NCI-H524 treated with DMSO at 0.1 percent for 48 hours (cell line): ENCODE measurements at places on chromosomes 4 and X.

DNA sequence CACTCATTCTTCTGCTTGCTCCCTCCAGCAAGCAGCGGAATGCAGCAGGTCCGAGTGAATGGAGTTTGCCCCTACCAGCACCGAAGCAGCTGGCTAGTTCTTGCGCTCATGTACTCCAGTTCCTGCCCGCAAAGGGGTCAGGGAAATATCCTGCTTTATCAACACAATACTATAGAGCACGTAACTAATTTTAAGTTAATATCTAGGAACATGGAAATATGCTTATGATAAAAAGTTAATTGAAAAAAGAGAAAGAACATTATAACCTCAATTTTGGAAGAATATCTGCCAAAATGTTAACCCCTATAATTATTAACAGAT, 195.6 kb downstream of the SNCA start:
- no peak for DNase-seq

DNA sequence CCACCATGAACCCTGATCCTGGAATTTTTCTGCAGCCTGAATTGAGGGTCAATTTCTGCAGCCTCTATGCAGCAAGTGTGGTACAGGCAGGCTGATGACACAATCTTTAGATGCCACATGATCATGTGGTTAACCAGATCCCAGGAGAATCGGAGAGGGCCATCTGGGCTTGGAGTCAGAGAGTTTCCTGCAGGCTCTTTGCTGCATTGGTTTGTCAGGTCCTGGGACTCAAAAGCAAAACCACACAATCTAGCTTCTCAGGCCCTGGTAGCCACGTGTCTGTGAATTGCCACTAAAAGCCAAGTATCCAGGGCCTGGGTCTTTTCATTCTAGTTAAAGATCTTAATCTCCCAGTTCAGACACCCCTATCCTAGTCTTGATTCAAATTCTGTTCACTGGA, 464.5 kb downstream of the BCOR start:
- peak; percentile 43 for DNase-seq

GRCh38 chr4:108119199-108119800, 49.4 kb downstream of the LEF1 start:
- no peak for DNase-seq

DNA sequence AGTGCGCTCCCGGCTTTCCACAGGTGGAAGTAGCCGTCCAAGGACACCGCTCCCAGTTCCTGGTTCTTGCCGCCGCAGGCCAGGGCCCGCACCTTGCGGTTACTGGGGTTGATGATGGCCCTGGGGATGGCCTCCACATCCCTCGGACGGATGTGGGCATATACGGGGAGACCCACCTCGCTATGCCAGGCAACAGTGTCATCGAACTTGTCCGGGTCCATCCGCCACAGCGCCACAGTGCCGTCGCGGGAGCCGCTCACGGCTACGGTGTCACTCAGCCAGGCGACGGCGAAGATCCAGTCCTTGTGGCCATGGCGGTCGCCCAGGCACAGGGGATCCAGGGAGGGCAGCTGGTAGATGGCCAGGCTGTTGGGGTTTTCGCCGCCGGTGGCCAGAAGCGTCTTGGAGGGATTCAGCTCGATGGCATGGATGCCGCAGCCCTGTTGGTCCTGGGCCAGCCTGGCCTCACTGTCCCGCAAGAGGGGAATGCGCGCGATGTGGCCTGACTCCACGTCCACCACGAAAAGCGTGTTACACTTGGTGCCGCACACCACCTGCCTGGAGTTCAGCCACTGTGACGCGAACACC, 795 bp downstream of the DCAF12L1 start:
- DNase-seq: no peak

DNA sequence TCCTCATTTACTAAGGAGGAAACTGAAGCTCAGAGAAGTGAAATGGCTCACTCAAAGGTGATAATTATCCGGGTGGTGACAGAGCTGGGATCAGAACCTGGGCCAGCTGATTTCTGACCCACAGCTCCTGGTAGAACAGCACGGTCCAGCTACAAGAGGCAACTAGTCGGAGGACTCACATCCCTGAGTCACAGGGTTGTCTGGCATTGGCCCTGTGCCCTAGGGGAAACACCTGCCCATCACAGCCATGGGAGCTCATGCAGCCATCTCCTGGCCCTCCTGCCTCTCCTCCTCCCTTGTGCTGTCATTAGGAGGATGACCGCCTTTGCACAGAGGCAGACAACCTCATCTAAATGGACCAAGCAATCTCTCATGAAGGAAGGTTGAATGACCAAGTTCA, 115.2 kb upstream of the TSPAN5 start:
- no peak for DNase-seq

GRCh38 chr4:169611157-169611556, 1.2 kb downstream of the NEK1 start:
- DNase-seq: no peak

DNA sequence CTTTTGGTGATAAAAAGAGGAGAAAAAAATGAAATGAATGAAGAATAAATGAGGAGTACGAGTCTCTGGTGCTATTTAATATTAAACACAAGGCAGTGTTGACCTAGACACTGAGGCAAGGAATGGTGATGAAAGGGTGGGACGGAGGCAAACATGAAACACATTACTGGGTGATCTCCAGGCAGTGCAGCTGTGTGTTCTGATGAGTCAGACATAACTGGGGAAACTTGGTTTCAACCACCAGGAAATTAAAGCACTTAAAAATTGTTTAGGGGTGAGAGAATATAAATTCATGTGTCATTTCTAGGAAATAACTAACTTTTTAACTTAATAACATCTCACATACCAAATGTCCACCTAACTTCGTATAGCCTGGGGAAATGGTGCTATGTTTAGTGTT, 19.7 kb upstream of the CXCL6 start:
- no peak for DNase-seq

DNA sequence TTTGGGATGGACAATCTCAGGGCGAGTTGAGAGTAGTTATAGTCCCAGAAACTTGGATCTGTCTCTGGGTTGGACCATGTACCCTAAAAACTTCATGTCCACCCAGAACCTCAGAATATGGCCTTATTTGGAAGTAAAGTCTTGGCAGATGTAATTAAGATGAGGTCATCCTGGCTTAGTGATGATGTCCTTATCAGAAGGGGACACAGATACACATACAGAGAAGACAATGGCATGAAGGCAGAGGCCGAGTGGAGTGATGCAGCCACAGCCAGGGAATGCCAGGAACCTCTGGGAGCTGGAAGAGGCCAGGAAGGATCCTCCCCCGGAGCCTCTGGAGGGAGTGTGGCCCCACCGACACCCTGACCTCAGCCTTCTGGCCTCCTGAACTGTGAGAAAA, 61.2 kb upstream of the STX18 start:
- no peak for DNase-seq
